ENCODE measurements at places on chromosomes 5 and 9.

- DNase-seq, result peak; percentile 66
These were observed 39.9 kb upstream of the RETREG1 start for GRCh38 chr5:16656561-16657191.

DNA sequence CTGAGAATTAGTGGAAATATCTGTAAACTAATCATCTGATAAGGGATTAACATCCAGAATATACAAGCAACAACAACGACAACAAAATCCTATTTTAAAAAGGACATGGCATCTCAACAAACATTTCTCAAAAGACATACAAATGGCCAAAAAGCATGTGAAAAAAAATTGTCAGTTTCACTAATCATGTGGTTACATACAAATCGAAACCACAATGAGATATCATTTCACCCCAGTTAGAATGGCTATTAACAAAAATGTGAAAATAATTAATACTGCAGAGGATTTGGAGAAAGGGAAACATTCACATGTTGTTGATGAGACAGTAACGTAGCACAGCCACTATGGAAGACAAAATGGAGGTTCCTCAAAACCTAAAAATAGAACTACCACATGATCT lies 69.5 kb downstream of the ERP44 start:
- DNase-seq, result no peak

- no peak for DNase-seq
These were observed 271.0 kb downstream of the PRR16 start for GRCh38 chr5:120735076-120735475.

GRCh38 chr5:151022511-151023018 lies 2.2 kb downstream of the GPX3 start:
- peak; percentile 63 for DNase-seq

GRCh38 chr5:141771031-141771430 lies 89.0 kb upstream of the ARAP3 start:
- no peak for DNase-seq

DNA sequence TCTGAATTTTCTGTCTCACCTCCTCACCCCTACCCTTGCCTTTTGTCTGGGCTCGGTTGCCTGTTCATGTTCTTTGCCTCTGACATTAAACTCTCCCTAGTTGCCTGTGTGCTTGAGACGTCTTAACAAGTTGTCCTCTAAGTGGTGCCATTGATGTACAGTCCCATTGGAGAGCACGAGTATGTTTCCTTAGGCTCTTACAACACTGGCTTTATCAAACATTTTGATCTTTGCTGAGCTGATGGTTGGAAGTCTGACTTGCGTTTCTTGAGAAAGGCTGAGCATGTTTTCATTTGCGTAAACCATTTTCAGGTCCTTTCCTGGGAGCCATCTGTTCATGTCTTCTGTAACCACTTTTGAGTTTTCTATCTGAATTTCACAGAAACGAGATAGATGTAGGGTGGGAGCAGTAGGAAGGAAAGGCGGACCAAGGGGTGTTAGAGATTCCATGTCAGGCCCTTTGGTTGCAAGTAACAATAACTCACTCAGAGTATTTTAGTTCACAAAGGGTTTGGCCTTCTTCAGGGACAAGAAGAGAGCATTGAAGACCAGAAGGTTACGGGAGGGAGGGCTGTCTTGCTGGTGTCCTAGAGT lies 35.4 kb downstream of the OTULIN start:
- DNase-seq, result no peak

GRCh38 chr9:131258698-131259431 lies 17.4 kb downstream of the FAM78A start:
- DNase-seq, result no peak

GRCh38 chr5:170861667-170861916 lies 226 bp upstream of the RANBP17 start:
- DNase-seq, result no peak
